ENCODE measurements at places on chromosomes 3 and 15.

GRCh38 chr3:67305160-67305559, 307.1 kb downstream of the KBTBD8 start:
- DNase-seq, result no peak

- no peak for DNase-seq
Observed at GRCh38 chr3:31768479-31769125, 212.5 kb downstream of the OSBPL10 start.

- DNase-seq, result no peak
Observed at GRCh38 chr3:12775226-12775625, 16.2 kb upstream of the TMEM40 start.

GRCh38 chr3:119716998-119717397, 14.2 kb downstream of the CFAP91 start:
- no peak for DNase-seq

GRCh38 chr3:154933581-154933980, 146.5 kb upstream of the MME start:
- DNase-seq, result no peak

DNA sequence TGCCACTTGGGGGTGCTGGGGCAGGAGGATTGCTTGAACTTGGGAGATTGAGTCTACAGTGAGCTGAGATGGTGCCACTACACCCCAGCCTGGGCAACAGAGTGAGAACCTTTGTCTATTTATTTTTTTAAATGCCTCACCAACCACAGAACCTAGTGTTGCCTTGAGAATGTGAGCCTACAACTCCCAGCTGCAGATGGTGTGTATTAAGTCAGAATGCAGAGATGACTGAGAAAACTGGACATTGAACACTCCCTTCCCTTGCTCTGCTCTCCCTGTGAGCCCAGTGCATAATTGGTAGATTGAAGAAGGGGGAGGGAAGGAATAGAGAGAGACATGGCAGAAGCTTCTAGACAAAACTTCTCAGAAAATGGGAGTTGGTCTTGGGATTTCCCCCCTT, 53.5 kb downstream of the CCDC33 start:
- DNase-seq, result no peak

DNA sequence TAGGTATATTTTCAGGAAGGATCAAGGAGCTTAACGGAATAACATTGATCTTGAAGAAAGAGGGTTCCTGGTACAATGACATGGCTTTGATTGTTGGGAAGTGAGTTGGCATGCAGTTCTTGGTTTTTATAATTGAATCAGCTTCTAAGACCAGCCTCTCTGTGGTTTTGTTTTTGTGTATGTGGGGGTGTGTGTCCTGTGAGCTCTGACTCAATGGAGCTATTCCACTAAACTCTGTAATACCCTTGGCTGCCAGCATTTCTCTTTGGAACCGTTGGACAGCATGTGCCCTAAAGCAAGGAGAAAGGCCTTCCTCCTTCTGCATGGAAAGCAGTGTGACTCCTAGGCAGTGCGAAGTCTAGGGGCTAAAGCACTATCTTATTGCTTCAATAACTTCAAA, 124.8 kb downstream of the EDEM1 start:
- DNase-seq, result no peak

- DNase-seq, result no peak
Observed at GRCh38 chr3:49554633-49555265, 472 bp downstream of the BSN start.

DNA sequence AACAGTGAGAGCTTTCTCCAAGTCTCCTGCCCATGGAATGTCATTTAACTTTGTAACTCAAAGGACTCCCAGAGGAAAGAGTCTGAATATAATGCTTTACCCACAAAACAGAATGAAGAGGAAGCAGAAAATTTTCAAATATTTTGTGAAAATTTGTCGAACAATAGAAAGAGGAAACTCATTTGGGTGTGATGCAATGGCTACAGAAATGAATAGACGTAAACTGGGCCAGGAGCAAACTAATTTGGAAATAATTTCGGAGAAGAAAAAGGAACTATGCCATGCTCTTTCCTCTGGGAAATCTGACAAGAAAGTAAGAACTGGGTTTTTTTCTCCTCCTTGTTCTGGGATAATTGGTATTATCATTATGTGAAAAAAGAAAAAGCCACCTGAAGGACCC, 11.2 kb upstream of the SUMF1 start:
- no peak for DNase-seq

DNA sequence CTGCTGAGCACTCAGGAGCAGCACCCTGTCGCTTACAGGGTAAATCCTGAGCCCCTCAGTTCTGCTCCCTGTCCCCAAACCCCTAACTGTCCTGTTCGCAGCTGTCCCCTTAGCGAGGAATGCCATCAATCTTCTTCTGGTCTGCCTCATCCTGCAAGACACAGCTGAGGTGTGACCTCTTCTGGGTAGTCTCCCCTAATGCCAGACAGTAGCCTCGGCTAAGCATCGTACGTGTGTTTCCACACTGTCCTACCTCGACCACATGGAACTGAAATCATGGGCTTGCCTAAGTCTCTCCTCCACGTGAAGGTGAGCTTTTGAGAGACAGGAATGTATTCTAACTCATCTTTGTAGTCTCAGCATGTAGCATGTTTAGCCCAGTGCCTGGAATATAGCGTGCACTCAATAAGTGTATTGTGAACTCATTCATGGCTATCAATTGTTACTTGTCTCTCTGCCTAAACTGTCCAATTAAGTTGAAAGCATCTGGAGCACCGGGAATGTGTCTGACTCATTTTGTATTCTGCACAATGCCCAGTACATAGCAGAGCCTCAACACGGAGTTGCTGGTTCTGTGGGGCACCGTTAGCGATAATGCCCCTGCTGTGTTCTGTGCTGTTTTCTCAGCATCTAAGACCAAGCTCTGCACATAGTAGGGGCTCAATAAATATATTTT, 90.2 kb downstream of the HES1 start:
- DNase-seq, result no peak

All from NCI-H2171 treated with DMSO at 0.1 percent for 48 hours (cell line).